T-helper 2 cell (primary cell): ENCODE measurements at places on chromosomes 1 and 21.

- no peak for DNase-seq
Observed at GRCh38 chr1:202623075-202623474, 87.2 kb downstream of the SYT2 start.

DNA sequence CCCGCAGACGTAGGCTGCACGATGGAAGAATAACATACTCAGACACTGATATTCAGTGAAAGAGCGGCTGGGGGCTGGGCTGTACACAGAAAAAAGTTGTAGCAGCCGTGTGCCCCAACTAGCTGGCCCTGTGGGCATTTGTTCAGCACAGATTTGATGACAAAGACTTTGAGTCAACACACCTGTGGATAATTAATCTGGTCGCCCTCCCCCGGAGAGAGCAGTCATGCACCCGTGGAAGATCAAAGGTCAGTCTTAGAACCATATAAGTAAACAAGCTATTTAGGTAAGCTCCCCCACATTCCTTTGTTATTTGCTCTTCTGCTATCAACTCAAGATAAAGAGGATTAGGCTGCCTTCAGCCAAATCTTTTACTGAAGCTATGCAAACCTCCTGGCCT, 148.4 kb upstream of the HMCN1 start:
- DNase-seq: no peak

DNA sequence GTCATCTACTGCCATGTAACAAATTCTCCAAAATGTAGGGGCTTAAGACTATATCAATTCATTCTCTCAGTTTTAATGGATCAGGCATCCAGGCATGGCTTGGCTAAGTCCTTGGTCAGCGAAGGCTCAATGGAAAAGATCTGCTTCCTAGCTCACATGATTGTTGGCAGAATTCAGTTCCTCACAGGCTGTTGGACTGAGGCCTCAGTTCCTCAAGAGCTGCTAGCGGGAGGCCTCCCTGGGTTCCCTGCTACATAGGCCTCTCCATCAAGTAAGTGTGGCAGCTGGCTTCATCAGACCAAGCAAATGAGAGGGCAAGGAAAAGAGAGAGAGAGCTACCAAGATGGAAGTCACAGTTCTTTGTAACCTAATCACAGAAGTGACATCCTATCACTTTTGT, 19.6 kb upstream of the EYA3 start:
- no peak for DNase-seq

- DNase-seq: no peak
Observed at GRCh38 chr1:218496561-218496960, 151.4 kb downstream of the TGFB2 start.

DNA sequence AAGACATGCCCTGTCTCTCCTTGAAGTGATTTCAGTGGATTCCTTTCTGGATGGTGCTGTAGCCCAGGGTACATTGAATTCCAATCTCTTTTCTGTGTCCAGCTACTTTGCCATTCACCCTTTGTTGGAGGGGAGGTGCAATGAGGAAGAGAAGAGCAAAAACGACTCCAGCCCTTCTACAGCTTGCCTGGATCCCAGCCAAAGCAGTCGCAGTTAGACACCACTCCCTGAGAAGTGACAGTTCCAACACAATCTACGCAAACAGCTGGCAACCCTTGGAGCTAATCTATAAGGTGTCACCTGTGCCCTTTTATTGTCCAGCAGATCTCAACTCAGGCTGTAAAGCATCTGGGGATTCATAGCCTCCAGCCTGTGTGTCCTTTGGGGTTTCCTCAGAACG, 4.6 kb downstream of the CD244 start:
- DNase-seq: no peak

- DNase-seq: no peak
Observed at GRCh38 chr1:214233856-214234634, 46.9 kb upstream of the SMYD2 start.

- no peak for DNase-seq
Observed at GRCh38 chr1:214120951-214121350, 133.2 kb downstream of the PROX1 start.

- DNase-seq: no peak
Observed at GRCh38 chr21:26977746-26978145, 10.9 kb upstream of the ADAMTS5 start.

DNA sequence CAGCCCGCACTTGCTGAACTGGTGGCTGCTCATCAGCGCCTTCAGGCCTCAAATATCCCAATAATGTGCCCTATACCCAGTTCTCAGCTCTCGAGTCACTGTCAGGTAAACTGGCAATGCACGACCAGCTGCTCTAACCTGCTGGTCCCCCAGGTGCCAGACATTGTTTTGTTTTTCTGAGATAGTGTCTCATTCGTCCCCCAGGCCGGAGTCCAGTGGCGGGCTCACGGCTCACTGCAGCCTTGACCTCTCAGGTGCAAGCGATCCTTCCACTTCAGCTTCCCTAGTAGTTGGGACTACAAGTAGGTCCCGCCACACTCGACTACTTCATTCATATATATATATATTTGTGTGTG, 1.0 kb upstream of the NADK start:
- no peak for DNase-seq

DNA sequence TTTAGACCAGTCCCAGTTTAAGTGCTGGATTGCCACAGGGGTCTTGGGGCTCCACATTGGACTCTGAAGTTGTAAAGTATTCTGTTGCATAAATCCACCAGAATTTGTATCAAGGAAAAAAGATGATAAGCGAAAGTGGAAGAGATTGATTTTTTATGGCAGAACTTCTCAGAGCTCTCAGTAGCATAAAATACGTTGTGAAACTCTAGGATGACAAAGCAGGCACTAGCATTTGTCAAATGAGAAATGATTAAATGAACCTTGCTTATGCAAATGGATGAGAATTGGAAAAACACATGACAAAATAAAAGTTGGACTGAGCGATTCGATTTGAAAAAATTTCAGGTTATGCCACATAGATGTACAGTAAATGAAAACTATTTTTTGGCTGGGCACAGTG, 253.8 kb upstream of the RAB4A start:
- DNase-seq: no peak

- no peak for DNase-seq
Observed at GRCh38 chr1:157069601-157070000, 24.1 kb upstream of the ARHGEF11 start.

- no peak for DNase-seq
Observed at GRCh38 chr1:176595217-176595616, 132.2 kb downstream of the PAPPA2 start.

- no peak for DNase-seq
Observed at GRCh38 chr1:161044908-161045735, 655 bp downstream of the USF1 start.

GRCh38 chr21:45791562-45792418, 148.3 kb downstream of the PCBP3 start:
- DNase-seq: no peak

- no peak for DNase-seq
Observed at GRCh38 chr1:109240158-109241152, 8.9 kb upstream of the CELSR2 start.

DNA sequence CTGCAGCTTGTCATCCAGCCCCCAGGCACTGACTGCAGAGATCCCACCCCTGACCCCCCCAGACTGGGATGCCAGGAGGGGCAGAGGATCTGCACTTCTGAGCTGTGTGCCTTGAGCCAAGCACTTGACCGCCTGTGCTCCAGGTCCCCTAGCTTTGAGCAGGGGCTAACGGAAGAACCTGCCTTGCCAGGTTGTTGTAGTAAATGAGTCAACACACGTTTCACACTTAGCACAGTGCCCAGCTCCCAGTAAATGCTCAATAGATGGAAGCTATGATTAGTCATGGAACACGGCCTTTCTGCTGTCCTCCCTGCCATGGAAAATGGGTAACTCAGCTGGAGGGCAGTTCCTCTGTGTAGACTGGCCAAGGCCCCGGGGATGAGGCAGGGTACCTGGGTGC, 24.1 kb downstream of the IFFO2 start:
- no peak for DNase-seq

DNA sequence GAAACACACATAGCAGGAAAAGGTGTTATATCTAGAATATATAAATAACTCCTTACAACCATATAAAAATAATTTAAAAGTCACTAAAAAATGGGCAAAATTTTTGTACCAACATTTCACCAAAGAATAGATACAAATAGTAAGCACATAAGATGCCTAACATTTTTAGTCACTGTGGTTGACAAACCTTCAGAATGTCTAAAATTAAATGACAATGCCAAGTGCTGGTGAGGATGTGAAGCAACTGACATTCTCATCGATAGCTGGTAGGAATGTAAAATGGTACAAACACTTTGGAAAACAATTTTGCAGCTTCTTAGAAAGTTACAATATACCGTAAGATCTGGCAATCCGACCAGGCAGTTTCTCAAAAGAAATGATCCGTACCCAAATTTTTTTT, 14.4 kb upstream of the TOMM20 start:
- no peak for DNase-seq

- DNase-seq: no peak
Observed at GRCh38 chr1:197787623-197788536, 12.6 kb upstream of the DENND1B start.

GRCh38 chr1:105483436-105483835, 1573.0 kb upstream of the PRMT6 start:
- no peak for DNase-seq

GRCh38 chr1:170200161-170200560, 54.4 kb downstream of the NTMT2 start:
- DNase-seq: no peak

DNA sequence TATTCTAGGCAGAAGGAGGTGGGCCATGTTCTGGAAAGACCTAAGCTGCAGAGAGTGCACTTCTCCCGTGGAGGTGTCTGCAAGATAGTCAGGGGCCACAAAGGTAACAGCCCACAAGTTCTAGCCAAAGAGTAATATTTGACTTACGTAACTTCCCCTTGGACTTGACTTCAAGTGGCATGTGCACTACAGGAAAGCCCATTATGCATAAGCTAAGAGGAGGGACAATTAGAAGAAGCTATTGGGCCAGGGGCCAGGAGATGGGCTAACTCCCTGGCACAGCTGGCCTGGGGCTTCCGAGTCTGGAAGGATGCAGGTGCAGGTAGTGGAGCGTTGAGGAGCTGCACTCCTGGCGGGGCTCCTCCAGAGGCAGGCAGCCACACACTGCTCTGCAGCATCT, 58.3 kb downstream of the ERG start:
- no peak for DNase-seq

DNA sequence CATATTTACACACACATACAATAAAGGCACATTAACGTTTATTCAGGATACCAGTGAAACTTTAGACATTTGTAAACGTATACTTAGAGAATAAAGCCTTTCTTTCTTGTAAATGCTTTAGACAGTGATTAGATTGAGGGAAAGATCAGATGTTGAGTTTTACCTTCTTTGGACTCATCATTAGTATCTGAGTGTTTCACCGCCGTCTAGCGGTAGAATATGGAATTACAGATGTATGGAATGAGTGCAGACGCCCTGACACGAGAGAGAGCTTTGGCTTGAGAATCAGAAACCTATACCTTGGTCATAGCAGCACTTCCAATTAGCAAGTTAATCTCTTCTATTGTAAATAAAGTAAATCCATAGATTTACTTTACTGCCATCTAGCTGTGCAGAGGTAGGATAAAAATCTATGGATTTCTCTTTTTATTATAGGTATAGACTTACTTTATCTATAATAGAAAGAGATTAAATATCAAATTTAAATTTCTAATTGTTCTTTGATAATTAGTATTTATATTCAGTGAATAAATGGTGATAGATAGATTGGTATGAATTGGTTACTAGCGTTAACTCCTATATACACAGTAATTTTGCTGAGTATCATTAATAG, 12.6 kb downstream of the FLG2 start:
- DNase-seq: no peak

GRCh38 chr1:36161641-36162531, 5.9 kb downstream of the MAP7D1 start:
- peak; percentile 51 for DNase-seq

DNA sequence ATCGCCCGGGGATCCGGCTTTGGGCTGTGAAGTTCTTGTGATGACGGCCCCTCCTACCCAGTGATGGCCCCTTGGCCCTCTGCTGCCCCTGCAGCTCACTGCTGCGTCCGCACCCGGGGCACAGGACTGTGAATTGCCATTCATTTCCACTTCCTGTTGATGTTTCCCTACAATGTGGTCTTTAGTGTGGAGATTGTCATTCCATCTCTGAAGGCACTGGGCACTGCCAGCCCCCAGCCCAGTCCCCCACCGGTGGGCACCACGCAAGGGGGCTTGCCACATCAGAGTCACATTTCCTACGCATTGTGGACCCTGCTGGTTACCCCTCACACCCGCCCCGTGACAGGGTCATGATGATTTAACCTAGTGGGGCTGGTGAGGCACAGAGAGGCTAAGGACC, 2.5 kb upstream of the MX2 start:
- DNase-seq: no peak

DNA sequence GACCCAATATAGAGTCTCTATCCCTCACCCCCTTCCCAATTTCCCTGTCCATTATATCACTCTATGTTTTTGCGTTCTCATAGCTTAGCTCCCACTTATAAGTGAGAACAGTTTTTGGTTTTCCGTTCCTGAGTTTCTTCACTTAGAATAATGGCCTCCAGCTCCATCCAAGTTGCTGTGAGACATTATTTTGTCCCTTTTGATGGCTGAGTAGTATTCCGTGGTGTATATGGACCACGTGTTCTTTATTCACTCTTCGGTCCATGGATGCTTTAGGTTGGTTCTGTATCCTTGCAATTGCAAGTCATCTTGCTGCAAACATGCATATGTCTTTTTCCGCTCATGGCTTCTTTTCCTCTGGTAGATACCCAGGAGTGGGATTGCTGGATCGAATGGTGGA, 54.3 kb downstream of the AGPAT3 start:
- DNase-seq: no peak

- DNase-seq: no peak
Observed at GRCh38 chr1:26387447-26387846, 14.9 kb upstream of the ZNF683 start.

GRCh38 chr1:176801514-176802020, 338.6 kb downstream of the PAPPA2 start:
- DNase-seq: no peak

- no peak for DNase-seq
Observed at GRCh38 chr1:19312782-19313635, 883 bp downstream of the SLC66A1 start.

DNA sequence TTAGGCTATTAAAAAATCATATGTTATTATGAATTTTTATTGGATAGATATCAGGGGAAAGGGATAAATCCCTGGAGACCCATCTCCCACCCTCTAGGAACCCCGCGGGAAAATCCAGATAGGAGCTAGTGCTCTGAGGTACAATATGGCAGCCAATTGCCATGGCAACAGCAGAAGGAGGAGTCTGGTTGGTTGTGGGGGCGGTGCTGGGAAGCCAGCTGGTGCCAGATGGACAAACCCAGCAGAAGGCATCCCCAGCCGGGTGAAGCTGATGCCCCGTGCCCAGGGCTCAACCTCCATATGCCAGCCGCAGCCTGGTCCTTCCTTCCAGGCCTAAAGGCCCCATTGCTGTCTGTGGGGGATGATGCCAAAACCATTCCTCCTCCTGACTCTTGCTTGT, 38.3 kb downstream of the RHBG start:
- DNase-seq: no peak

- DNase-seq: no peak
Observed at GRCh38 chr1:97340951-97341350, 579.9 kb downstream of the DPYD start.
